ENCODE measurements at places on chromosomes 13 and 19.
A peak's percentile ranks its signal among the peaks of the same experiment; 100 is the strongest.

- DNase-seq: no peak
These were observed 5.9 kb downstream of the ZFR2 start for GRCh38 chr19:3862826-3863500.

DNA sequence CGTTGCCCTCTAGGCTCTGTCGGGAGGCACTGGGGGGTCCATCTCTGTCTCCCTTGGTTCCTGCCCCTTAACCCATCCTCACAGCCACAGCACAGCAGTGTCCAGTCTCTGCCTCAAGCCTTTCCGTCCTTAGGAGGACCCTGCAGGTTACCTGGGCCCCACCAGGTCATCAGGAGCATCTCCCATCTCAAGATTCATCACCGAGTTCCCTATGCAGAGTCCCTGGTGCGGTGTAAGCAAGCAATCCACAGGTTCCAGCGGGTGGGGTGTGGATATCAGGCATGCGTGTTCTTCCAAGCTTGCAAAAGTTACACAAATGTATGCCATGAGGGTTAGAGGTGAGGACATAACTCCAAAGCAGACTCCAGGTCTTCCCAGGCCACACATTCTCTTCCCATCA is 20.9 kb upstream of the GAS6 start:
- DNase-seq: no peak

- DNase-seq: no peak
These were observed 34.2 kb downstream of the RUBCNL start for GRCh38 chr13:46352805-46353204.

- no peak for DNase-seq
These were observed 21.3 kb upstream of the MIR17HG start for GRCh38 chr13:91326146-91326545.

- DNase-seq: no peak
These were observed 25.4 kb upstream of the NANOS2 start for GRCh38 chr19:45939792-45940514.

GRCh38 chr19:36125557-36125956 is 10.3 kb downstream of the TBCB start:
- DNase-seq: no peak

DNA sequence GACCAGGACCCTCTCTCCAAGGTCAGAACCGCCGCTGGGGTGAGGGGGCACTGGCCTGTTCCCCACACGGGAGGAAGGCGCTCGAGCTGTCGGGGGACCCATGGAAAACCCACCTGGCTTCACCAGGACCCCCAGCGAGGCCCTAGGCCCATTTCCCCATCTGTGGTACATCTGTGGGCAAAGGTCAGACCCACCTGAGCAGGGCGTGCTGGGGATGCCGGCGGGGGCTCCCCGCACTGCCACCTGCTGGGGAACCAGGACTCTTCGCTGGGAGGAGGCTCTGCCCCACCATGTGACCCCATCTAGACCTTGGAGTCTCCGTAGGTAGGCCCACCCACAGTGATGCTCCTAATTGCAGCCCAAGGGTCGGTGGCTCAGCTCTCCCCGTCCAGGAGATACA is 511 bp downstream of the WDR88 start:
- DNase-seq: no peak

- DNase-seq: no peak
These were observed 69.6 kb upstream of the TSHZ3 start for GRCh38 chr19:31418692-31419430.

GRCh38 chr19:17555929-17556813 is 722 bp downstream of the COLGALT1 start:
- no peak for DNase-seq

DNA sequence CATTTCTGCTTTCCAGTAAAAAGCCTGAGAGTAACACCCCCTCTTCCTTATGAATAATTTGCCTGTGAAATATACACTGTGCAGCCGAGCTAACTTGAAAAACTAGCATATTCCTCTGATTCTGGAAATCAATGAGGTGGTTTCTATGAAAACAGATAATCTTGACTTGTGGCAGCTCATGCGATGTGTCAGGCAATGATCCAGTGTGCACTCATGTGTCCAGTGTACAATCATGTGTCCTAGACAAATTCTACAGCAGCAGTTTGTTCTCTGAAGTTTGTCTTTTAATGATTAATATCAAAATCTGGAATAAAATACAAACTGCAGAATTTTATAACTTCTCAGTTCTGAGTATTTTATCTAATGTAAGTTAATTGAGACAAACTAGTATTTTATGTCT is 2213.9 kb upstream of the PCDH20 start:
- DNase-seq: no peak

DNA sequence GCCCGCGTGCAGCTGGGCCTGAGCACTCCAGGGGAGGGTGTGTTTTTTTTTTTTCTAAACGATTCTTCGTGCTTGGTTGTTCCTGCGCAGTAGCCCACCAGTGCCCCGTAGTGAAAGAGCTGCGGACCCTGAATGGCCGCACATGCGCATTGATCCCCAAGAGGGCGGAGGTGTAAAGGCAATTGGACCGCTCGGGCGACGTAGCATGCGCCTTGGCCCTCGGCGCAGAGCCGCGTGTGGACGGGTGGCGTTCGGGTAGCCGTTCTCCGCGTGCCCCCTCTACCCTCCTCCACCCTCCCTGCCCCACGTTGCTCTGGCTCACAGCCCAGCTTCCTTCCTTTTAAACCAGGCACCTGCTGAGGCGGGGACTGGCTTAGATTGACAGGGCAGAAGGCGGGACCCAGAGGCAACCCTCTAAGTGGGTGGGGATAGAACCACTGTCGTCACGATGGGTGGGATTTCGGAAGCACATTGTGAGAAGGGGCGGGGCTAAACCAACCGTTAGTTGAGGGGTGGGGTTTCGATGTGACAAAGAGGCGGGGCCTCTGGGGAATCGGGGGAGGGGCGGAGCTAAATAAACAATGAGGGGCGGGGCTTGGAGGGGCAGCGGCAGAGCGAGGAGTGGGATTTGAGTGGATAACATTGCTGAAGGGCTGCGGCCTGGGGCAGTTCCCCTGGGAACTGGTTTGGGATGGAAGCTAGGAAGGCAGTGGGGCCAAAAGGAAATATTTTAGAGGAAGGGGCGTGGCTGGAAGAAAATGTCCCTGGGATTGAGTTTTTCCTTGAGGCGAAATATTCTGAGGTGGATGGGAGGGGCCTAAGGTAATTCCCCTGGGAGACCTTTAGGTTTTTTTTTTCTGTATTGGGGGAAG is 543 bp upstream of the NUP62 start:
- DNase-seq: peak; percentile 100

DNA sequence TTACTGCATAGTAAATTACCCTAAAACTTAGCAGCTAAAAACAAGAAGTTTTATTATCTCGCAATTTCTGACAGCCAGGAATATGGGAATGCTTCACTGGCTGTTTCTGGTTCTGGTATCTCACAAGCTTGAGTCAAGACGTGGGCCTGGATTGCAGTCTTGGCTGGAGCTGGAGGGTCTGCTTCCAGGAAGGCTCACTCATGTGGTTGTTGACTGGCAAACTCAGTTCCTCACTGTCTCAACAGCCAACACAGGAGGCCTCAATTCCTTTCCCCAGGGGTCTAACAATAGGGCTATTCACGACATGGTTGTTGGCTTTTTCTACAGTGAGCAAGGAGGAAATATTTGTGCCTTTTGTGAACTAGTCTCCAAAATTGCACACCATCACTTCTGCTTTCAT is 146.3 kb downstream of the GPC5 start:
- peak; percentile 67 for DNase-seq

- DNase-seq: no peak
These were observed 229.0 kb downstream of the KLF5 start for GRCh38 chr13:73287831-73288230.

- no peak for DNase-seq
These were observed 22.9 kb downstream of the COMP start for GRCh38 chr19:18768046-18768771.

DNA sequence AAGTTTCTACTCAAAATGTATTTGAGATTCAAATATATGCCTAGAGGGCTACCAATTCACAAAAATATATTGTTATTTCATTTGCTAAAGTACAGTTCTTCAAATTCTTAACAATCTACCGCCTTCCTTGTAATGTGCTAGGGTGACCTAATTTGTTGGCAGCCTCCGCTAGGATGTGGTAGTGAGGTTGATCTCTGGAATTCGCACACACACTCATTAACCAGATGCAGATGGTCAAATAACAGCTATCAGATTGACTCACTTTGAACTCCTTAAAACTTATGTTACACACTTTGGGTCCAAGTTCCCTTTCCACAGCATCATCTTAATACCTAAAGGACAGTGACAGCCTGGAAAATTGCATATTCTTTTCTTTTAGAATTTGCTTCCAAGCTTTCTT is 367.3 kb downstream of the DCT start:
- DNase-seq: no peak

DNA sequence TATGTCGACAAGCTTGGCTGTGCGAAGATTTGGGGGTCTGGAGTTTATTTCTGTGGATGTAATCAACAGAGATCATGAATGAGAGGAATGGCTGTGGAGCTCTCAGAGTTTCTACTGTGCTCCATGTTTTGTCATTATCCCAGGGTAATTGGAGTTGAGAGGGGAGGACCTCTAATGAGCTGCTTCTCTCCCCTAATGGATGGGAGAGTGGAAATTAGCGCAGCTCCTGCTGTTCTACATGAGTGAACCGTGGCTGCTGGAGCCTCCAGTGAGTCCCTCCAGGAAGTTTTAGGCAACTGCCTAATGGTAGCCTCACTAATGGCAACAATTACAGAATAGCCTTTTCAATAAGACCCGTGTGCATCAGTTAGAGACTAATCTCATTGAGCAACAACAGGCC is 31.3 kb upstream of the FGF9 start:
- no peak for DNase-seq

DNA sequence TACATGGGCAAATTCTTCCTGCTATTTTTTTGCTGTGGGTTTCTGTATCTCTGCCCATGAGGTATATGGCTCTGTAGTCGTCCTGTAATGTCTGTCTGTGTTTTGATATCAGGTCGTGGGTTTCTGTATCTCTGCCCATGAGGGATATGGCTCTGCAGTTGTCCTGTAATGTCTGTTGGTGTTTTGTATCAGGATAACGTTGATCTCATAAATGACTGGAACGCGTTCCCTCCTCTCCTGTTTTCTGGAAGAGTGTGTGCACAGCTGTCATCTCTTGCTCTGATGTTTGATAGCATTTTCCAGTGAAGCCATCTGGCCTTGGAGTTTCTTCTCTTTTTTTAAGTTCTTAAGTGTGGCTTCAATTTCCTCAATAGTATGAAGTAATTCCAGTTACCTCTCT is 57.2 kb downstream of the SOX1 start:
- no peak for DNase-seq

GRCh38 chr13:101065329-101065728 is 351.0 kb downstream of the NALCN start:
- no peak for DNase-seq

DNA sequence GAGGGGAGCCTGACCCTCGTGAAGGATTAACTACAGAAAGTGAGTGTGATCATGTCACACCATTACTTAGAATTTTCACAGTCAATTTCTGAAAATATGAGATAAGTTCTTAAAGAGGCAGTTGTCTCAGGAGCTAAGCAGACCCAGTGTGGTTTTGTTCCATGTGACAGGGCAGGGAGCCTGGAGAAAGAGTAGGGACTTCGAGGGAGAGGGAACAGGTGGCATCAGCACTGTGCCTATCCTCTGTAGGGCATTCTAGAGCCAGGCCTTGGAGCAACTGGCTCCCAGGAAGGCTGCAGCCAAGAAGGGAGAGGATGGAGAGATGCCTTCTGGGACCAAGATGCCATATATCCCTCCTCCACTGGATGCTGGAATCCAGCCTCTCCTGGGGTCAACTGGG is 183.0 kb downstream of the TSHZ3 start:
- no peak for DNase-seq

DNA sequence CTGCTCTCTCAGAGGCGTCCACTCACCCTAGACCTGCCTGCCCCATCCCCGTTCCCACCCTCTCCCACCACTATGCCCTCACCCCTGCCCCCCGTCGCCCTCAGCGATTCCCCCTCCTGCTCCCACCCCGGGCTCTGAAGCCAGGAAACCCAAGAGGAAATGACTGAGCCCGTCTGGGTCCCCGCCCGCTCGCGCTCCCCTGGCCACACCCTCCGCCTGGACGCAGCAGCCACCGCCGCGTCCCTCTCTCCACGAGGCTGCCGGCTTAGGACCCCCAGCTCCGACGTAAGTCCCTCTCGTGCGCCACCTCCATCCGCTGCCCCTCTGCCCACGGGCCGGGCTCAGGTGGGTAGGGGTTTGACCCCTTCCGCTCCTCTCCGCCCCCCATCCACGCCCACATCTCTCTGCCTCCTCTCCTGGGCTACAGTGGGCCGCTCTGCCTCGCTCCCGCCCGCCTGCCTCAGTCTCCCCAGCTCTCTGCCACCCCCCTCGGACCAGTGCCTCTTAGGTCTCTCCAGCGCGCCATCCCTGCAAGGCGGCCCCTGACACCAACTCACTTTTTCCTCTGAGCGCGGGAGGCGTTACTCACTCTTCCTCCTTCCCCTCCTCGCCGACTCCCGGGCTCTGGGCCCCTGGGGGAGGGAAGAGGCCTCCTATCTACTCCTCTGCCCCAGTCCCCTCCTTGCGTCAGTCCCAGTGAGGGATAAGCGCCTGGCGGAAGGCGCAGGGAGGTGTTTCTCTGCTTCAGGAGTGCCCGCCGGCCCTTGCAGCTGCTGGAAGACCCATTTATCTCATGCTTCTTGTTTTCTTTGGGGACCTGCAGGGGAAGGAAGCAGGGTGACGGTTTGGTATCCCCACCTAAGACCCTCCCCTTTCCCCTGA is at the start of gene FXYD5:
Gene FXYD5 (plus strand): TSS at position 211 of the 882 bp plus-strand sequence. CDS start 816 bp downstream, outside the sequence.
- DNase-seq: peak; percentile 66

- no peak for DNase-seq
These were observed 4.3 kb downstream of the ONECUT3 start for GRCh38 chr19:1757468-1758230.

- DNase-seq: no peak
These were observed 1.1 kb downstream of the DACH1 start for GRCh38 chr13:71865874-71866334.

- DNase-seq: no peak
These were observed 42.7 kb downstream of the ADPRHL1 start for GRCh38 chr13:113410472-113411201.

DNA sequence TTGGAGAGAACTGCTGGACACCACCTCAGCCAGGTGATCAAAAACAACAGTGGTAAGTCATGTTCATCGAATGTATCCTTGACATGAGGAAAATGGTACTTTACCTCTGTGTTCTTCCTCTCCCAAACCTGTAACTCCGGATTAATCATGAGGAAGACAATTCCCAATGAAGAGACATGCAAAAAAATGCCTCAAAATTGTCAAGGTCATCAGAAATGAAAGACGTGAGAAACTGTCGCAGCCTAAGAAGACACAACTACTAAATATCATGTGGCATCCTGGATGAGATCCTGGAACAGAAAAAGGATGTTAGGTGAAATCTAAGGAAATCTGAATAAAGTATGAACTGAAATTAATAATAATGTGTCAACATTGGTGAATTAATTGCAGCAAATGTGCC is 178.4 kb downstream of the LACC1 start:
- no peak for DNase-seq

- peak; percentile 77 for DNase-seq
These were observed 14.3 kb downstream of the IER2 start for GRCh38 chr19:13164343-13165161.

- DNase-seq: no peak
These were observed 269.9 kb downstream of the DACH1 start for GRCh38 chr13:71597150-71597549.

GRCh38 chr19:54029930-54030490 is 33.7 kb downstream of the VSTM1 start:
- DNase-seq: peak; percentile 70

Data from COLO829 (cell line).